ENCODE measurements at places on chromosomes 5 and 9. TPM values are rescaled to one million over a fixed set of nuclear protein-coding genes. Genes with fewer than 3 reads are reported as not detected.

Gene RXFP3
- total RNA-seq: not detected

Gene IFNA6
- not detected for total RNA-seq

Gene WHRN
- total RNA-seq: 0.42 TPM

Gene MYORG
- 26.6 TPM for total RNA-seq

GRCh38 chr9:137085920-137086530 is 760 bp upstream of the MAN1B1 start:
- peak; percentile 52 for DNase-seq

- DNase-seq: no peak
Measured at GRCh38 chr5:74013222-74013621, 387.2 kb downstream of the ARHGEF28 start.

DNA sequence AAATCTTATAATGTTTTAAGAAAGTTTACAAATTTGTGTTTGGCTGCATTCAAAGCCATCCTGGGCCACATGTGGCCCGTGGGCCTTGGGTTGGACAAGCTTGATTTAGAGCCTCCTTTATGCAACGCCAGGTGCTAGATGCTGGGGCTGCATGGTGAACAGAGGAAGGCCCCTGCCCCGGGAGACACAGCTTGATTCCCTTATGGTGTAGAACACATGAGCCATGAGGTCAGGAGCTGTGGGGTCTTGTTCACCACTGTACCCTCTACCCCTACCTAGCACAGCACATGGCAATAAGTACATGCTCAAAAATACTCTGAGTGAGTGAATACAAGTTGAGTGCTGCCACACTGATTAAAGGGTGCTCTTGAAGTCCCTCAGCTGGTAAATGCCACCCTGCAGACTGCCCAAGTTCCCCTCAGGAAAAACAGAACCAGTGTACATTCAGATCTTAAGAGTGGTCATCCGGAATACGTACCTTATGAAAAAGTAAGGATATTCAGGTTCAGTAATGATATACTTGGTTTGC is 71.9 kb downstream of the ARRDC3 start:
- no peak for DNase-seq

DNA sequence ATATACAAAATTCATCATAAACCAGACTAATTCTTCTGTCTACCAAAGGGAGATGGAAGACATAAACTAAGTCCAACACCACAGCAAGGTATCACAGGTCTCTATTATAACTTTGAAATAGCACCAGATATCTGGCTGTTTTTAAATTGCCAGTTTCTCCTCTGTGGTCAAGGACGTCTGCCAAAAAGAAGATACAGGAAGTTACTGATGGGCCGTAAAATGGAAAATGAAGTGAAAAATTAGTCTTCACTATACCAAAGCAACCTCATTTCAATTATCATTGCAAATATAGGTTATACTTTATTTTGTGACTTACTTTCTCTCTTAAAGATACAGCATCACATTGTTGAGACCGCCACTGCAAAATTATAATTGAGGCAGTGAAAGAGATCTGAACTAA is 225.5 kb downstream of the NDUFS4 start:
- DNase-seq: no peak

DNA sequence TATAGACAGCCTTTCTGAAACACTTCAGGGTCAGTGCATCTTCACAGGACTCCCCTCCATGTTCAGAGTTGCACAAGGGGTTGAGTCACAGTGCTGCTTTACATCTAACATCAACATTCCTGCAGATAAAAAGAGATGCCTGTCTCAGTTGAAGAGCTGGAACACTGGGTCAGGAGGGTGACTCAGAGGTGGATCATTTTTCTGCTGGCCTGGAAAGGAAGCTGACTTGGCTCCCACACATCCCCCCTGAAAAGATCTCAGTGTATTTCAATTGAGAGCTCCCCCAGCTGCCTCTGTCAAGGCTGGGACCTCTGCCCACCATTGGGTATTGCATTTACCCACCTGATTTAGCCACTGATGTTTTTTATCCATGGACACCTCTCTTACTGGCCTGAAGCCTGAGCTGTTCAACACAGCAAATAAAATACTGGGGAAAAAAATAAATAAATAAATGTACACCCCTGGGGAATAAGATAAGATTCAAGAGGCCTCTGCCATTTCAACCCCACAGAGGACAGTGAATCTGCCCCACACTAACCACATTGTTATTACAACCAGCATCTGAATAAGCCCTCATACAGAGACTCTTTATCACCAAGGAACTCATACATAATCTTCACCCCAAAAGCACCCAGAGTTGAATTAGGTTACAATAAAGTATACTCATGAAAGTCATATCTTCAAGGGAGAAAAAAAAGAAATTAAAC is 716.4 kb downstream of the SEMA5A start:
- DNase-seq: no peak
